ENCODE measurements at places on chromosomes 2 and 18.

GRCh38 chr18:62026586-62026985 lies 133.8 kb upstream of the RNF152 start:
- no peak for DNase-seq

GRCh38 chr2:207375207-207375875 lies 154.4 kb upstream of the CREB1 start:
- no peak for DNase-seq

DNA sequence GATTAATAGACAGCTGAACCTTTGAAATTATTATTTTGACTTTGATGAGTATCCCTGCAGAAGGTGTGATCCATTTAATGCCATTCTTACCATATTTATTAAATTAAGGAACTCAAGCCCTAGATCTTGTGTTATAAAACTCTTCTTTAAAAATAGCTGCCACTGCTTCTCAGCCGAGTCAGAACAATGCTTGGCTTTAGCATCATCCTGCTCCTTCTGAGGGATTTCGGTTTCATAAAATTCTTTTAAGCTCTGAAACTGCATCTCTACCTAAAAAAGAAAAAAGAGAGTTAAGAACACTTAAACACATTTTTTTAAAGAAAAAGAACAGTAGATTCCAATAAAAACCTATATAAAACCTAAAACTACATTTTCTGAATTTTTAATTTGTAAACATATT lies 70.7 kb upstream of the TTN start:
- DNase-seq: no peak

- DNase-seq: no peak
These were observed 2.5 kb downstream of the PDK1 start for GRCh38 chr2:172558372-172558771.

DNA sequence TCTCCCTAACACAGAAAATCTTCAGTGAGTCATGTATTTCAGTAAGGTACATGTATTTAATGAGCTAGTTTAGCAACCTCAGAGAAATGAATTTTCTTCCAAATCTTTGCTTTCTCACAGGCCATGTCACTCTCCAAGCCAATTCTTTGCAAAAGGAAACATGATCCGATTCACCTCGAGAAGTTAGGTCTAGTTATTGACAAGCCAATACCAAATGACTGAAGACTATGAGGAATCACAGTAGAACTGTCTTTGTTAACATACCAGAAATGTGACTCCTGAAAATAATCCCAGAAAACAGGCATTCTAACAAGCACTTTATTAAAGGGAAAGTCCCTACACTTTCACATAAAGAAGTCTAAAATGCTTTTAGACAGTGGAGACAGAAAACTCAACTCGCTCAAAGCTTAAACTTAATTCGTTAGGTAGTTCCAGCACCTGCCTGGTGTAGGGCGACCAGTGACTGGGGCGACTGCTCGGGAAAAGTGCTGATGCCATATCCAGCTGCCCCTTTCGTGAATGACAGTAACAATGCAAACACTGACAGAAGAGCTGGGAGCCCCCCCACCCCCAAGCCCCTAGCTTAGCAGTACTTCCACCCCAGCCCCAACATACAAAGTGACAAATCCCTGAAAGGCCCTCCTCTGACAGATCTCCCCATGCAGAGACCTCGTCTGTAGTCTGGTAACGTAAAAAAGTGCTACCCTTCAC lies 1.8 kb downstream of the MEMO1 start:
- peak; percentile 54 for DNase-seq

GRCh38 chr2:120180066-120180465 lies 43.1 kb downstream of the TMEM185B start:
- no peak for DNase-seq
